ENCODE measurements at places on chromosomes 3 and 15. TPM values are rescaled to one million over a fixed set of nuclear protein-coding genes. Genes with fewer than 3 reads are reported as not detected.

GRCh38 chr3:58095603-58096138, 87.4 kb downstream of the FLNB start:
- peaks cover 23% of the 10 kb centered on the region for H3K36me3 ChIP-seq
- H3K4me1 ChIP-seq = no peaks in the 10 kb centered on the region
- H3K27me3 ChIP-seq = no peaks in the 10 kb centered on the region
- no peak overlapping the region for H3K4me3 ChIP-seq

- H3K36me3 ChIP-seq = no peaks in the 10 kb centered on the region
- no peak overlapping the region for H3K4me3 ChIP-seq
- no peak overlapping the region for H3K27ac ChIP-seq
- H3K27me3 ChIP-seq = no peaks in the 10 kb centered on the region
- no peak for DNase-seq
- no peaks in the 10 kb centered on the region for H3K4me1 ChIP-seq
Measured at GRCh38 chr15:95208988-95209387, 977.6 kb downstream of the MCTP2 start.

DNA sequence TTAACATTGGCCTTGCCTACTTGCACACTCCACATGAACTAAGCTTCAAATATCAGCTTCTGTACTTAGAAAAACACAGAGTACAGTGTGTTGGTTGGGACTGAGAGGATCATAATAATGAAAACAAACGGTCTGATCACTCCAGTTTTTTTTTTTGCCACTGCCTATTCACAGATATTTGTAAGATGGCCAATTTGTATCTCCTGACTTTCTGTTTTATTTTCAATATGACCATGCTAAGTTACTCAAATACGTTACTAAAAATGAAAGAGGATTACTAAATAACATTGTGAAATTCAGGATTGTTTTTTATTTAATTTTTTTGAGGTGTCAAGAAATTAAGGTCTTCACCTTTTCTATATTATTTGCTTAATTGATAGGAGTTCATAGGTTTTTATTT, 595.1 kb downstream of the TUSC7 start:
- H3K36me3 ChIP-seq = no peaks in the 10 kb centered on the region
- no peak overlapping the region for H3K4me3 ChIP-seq
- DNase-seq = no peak
- no peaks in the 10 kb centered on the region for H3K27me3 ChIP-seq

DNA sequence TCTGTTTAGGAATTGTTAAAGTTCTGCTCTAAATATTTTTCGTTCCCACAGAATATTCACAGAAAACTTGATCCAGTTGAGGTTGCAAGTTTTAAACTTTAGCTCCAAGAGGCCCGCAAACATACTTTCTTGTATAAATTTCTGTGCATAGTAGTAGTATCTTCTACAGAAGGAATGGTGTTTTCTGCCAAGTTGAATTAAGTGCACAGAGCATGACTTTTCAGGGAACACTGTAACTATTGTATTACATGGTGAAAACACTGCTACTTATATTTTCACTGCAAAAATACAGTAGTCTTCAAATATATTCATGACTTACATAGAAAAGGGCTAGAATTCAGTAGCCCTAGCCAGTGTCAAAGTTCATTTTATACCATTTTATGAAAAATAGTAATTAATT, 67.0 kb downstream of the SUCNR1 start:
- DNase-seq = no peak
- no peaks in the 10 kb centered on the region for H3K36me3 ChIP-seq
- no peak overlapping the region for H3K27ac ChIP-seq
- no peaks in the 10 kb centered on the region for H3K27me3 ChIP-seq

- no peaks in the 10 kb centered on the region for H3K4me1 ChIP-seq
- H3K27ac ChIP-seq = no peak overlapping the region
- no peak overlapping the region for H3K4me3 ChIP-seq
- H3K36me3 ChIP-seq = no peaks in the 10 kb centered on the region
- no peaks in the 10 kb centered on the region for H3K27me3 ChIP-seq
- no peak for DNase-seq
Measured at GRCh38 chr3:31728403-31728802, 195.7 kb downstream of the STT3B start.

GRCh38 chr3:55322638-55323037, 164.5 kb downstream of the WNT5A start:
- no peaks in the 10 kb centered on the region for H3K4me1 ChIP-seq
- H3K36me3 ChIP-seq = no peaks in the 10 kb centered on the region
- no peaks in the 10 kb centered on the region for H3K27me3 ChIP-seq
- no peak for DNase-seq
- no peak overlapping the region for H3K27ac ChIP-seq
- no peak overlapping the region for H3K4me3 ChIP-seq

The IL20RB gene
- total RNA-seq = 1.8 TPM

The SNX22 gene
- total RNA-seq = 3.7 TPM

The COL8A1 gene
- 2.6 TPM for total RNA-seq
